ENCODE measurements at places on chromosomes 6 and 20. TPM values are rescaled to one million over a fixed set of nuclear protein-coding genes. Genes with fewer than 3 reads are reported as not detected.

GRCh38 chr20:16098890-16099639 lies 474.2 kb downstream of the KIF16B start:
- no peak for DNase-seq
- H3K4me3 ChIP-seq: no peak overlapping the region
- no peak overlapping the region for H3K27ac ChIP-seq

DNA sequence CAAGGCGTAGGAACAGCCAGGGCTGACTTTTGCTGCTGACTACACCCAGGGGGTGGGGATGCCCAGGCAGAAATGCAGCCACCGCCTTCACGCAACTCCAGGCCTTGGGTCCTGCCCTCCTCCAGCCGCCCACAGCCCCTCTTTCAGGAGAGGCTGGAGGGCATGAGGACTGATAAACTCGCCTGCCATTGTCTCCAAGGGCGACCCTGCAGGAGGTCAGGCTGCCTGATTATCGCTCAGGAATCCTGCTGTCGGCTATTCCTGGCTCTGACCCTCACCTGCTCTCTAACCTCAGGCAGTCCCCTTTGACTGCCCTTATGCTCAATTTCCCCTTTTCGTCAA lies 62.0 kb upstream of the HDDC2 start:
- no peaks in the 10 kb centered on the region for H3K27me3 ChIP-seq
- DNase-seq: no peak
- no peaks in the 10 kb centered on the region for H3K36me3 ChIP-seq
- H3K4me3 ChIP-seq: peak overlapping the region; percentile 59
- no peak overlapping the region for H3K27ac ChIP-seq

- DNase-seq: no peak
- H3K27ac ChIP-seq: no peak overlapping the region
- no peaks in the 10 kb centered on the region for H3K4me1 ChIP-seq
- H3K27me3 ChIP-seq: peaks cover 50% of the 10 kb centered on the region
- no peaks in the 10 kb centered on the region for H3K36me3 ChIP-seq
Observed at GRCh38 chr6:39839445-39839844, 47.3 kb downstream of the DAAM2 start.

DNA sequence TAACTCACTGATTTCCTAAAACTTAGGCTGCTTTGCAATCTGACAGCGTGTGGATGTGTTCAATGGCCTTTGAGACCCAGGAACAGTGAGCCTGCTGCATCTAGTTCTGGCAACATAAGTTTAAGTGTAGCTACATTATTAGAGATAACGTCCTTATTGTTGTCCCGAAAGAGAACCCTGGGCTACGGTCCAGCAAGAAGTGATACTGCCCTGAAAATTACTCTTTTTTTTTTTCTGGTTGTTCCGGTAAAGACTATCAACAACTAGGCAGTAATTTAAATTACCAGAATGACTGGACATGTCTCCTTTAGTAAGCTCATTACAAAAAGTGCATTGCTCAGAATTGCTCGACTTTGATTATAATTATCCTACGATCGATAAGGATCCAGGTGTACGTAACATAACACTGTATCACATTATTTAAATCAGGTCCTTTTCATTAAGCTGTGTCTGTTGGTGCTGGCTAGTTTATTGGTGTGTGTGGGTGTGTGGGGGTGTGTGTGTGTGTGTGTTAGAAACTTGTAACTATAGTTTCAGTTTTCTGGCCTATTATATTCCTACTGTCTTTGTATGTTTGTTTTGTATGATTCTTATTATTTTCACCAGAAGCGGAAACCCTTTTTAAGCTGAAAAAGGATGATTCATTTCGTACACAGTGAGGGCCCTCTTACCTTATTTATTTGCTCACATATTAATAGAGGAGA lies 3.0 kb downstream of the TSHZ2 start:
- DNase-seq: no peak
- no peak overlapping the region for H3K4me3 ChIP-seq
- no peaks in the 10 kb centered on the region for H3K4me1 ChIP-seq
- no peak overlapping the region for H3K27ac ChIP-seq
- H3K27me3 ChIP-seq: peaks cover 90% of the 10 kb centered on the region

GRCh38 chr6:37279366-37280134 lies 21.6 kb upstream of the TMEM217 start:
- no peaks in the 10 kb centered on the region for H3K27me3 ChIP-seq
- no peak for DNase-seq
- H3K27ac ChIP-seq: 0 out of 2 replicates have a peak overlapping the region, but pooled peaks have one; percentile 17

BPIFB1 gene
- total RNA-seq: not detected

DNA sequence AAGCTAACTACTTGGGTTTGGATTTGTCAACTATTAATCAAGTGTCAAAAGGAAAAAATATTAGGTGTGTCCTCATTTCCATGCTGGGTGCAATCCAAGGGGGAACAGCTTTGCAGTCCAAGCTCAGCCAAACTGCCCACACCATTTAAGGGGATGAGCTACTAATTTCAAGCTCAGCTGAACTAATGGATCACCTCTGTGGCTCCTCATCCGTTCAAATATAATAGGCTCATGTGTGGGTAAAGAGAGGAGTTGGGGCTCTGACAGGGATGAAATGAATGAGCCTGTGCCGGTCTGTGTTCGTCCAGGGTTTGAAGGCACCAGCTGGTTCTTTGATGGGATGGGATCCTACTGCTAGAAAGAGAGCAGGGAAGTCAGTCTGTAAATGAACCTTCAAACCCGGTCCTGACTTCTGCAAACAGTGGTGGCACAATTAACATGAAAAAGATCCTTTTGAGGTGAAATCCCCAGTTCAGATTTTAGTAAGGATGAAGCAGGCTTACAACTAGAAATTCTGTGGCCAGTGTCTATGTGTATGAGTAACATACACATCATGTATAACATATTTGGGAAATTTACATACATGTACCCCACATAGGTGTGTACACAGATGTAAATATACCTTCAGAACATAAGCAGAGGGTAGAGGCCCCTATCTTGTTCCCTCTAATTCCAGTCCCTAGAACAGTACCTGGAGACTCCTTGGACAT lies 41.9 kb downstream of the TTI1 start:
- no peaks in the 10 kb centered on the region for H3K36me3 ChIP-seq
- DNase-seq: no peak
- no peaks in the 10 kb centered on the region for H3K27me3 ChIP-seq
- H3K27ac ChIP-seq: no peak overlapping the region

- H3K4me1 ChIP-seq: no peaks in the 10 kb centered on the region
- H3K4me3 ChIP-seq: no peak overlapping the region
- H3K36me3 ChIP-seq: peaks cover 1% of the 10 kb centered on the region
- H3K27ac ChIP-seq: no peak overlapping the region
Observed at GRCh38 chr6:111552958-111553357, 52.7 kb downstream of the TRAF3IP2 start.

DNA sequence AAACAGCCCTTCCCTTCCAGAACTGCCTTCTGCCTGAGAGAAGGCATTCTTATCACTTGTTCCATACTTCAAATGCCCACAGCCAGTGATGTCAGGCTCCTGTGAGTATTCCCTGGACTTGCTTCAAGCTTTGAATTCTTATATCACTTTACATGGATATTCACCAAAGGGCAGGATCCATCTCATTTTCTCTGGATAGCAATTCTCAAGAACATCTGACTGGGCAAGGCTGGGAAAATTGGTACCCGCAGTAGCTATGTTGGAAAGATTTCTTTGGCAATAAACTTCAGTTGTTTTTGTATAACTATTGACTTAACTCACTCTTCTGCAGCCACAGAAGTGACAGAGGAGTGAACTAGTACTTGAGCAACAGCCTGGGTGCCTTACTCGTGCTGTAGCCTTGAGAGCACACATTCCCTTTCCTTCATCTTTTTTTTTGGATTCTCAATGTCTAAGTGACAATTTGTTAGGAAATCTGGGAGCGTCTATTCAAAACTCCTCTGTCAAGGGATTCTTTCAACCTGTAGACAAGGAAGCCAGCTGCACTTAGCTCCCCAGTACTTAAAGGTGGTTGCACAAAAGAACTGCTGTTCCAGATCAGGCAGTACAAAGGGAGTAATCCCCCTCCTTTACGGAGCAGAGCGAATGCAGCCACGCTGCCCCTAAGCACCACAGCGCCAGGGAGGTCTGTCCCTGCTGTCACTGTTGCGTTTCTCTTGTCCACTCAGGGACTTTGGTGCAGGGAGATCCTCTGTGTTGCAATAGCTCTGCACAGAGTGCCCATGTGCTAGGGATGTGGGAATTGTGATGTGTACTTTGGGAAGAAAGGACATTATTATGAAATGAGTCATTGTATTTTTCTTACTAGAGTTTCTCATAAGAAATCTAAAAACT lies 69.6 kb downstream of the JAG1 start:
- peaks cover 34% of the 10 kb centered on the region for H3K4me1 ChIP-seq
- H3K4me3 ChIP-seq: no peak overlapping the region
- peak overlapping the region; percentile 87 for H3K27ac ChIP-seq
- H3K36me3 ChIP-seq: no peaks in the 10 kb centered on the region
- no peaks in the 10 kb centered on the region for H3K27me3 ChIP-seq
- peak; percentile 63 for DNase-seq

GRCh38 chr6:117169064-117169665 lies 96.2 kb upstream of the VGLL2 start:
- DNase-seq: no peak
- H3K4me1 ChIP-seq: no peaks in the 10 kb centered on the region
- no peaks in the 10 kb centered on the region for H3K36me3 ChIP-seq
- no peak overlapping the region for H3K27ac ChIP-seq
- H3K4me3 ChIP-seq: no peak overlapping the region

GRM4 gene
- total RNA-seq: not detected

DNA sequence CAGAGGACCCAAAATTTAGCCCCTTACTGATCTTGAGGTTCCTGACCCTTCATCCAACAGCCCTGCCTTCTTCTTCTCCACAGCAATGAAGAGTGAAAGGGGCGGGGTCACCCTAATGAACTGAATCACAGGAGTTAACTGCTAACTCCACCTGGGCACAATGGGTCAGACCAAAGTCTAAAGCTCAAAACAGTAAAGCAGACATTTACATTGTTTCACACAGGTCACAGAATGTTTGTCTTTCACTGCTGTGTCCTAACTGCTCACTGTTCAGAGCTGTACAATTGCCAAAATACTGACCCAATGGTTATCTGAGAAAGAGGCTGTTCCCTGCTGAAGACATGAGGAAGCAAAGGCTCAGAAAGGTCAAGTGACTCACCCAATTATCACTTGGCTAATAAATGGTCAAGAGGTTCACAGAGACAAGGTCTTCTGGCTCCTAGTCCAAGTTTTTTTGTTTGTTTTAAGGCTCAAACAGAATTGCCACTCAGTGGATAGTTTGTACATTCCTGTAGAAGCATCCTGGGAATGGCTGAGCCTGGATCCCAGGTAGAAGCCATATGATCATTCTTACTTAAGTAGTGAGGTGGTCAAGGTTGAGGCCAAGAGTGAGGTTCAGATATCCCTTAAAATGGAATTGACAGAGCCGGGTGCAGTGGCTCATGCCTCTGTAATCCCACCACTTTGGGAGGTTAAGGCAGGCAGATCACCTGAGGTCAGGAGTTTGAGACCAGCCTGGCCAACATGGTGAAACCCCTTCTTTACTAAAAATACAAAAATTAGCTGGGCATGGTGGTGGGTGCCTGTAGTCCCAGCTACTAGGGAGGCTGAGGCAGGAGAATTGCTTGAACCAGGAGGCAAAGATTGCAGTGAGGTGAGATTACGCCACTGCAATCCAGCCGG lies 35.1 kb upstream of the FAM83C start:
- H3K27ac ChIP-seq: peak overlapping the region; percentile 58
- DNase-seq: no peak
- H3K36me3 ChIP-seq: no peaks in the 10 kb centered on the region

MACROD2 gene
- total RNA-seq: 8.5 TPM

DNA sequence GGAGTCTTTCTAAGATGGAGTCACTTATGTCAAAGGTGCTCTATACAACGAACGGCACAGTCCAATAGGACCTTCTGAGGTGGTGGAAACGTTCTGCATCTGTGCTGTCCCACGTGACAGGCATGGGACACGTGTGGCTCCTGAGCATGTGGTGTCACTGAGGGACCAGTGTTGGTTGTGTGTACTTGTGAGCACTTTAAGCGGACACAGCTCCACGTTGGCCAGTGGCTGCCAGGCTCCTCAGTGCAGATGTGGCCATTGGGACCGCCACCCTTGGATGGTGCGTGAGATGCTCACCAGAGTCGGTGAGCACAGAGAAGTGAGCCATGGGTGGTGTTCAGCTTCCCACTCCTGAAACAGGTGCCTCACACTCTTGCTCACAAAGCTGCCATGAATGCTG lies 110.0 kb downstream of the SYNDIG1 start:
- H3K27ac ChIP-seq: no peak overlapping the region
- no peaks in the 10 kb centered on the region for H3K4me1 ChIP-seq
- DNase-seq: no peak
- H3K4me3 ChIP-seq: no peak overlapping the region
- no peaks in the 10 kb centered on the region for H3K36me3 ChIP-seq

GRCh38 chr6:89984926-89985750 lies 90.9 kb downstream of the GJA10 start:
- no peak overlapping the region for H3K4me3 ChIP-seq
- H3K27ac ChIP-seq: no peak overlapping the region
- no peaks in the 10 kb centered on the region for H3K36me3 ChIP-seq
- H3K4me1 ChIP-seq: peaks cover 9% of the 10 kb centered on the region

ATP9A gene
- 22.4 TPM for total RNA-seq

- no peaks in the 10 kb centered on the region for H3K36me3 ChIP-seq
- peak overlapping the region; percentile 80 for H3K4me3 ChIP-seq
- no peak overlapping the region for H3K27ac ChIP-seq
- peaks cover 6% of the 10 kb centered on the region for H3K4me1 ChIP-seq
- no peak for DNase-seq
Observed at GRCh38 chr6:151493161-151493803, 535 bp upstream of the CCDC170 start.

- H3K27ac ChIP-seq: no peak overlapping the region
- no peaks in the 10 kb centered on the region for H3K36me3 ChIP-seq
Observed at GRCh38 chr20:12077875-12078274, 160.2 kb downstream of the BTBD3 start.

GRCh38 chr6:16398587-16398986 lies 160.2 kb downstream of the GMPR start:
- no peaks in the 10 kb centered on the region for H3K4me1 ChIP-seq
- H3K4me3 ChIP-seq: no peak overlapping the region
- no peak overlapping the region for H3K27ac ChIP-seq
- H3K27me3 ChIP-seq: no peaks in the 10 kb centered on the region

DNA sequence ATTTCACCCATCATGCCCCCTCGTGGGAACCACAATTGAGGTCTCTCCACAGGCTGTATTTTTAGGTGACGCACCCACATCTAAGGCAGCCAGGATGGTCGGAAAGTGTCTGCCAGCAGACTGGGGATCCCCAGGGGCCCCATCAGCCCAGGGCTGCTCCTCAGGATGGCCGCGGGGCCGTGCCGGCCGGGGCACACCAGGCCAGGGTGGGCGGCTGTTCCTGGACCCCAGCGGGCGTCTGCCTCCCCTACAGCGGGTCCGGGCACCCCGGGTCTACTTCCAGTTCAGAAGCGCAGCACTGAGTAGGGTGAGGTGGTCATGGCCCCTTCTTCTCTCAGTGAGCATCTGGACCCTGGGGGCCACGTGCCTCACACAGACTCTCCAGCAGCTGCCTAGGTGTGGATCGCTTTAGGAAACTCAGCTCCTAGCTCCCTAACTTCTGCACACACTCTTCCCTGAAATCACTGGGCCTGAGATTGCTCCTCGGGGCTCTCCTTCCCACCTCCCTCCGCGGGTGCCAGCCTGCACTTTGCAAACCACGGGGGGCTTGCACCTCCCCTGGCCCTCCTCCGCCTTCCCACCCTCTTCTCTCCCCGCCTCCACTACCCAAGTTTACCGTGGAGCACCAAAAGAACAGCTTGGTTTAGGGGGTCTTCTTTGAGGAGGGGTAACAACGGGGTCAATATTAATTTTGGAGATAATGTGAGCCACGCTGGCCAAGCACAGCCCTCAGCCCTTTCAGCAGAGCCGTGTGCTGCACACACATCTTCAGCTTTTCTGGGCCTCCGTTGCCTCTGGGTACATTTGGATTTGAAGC lies 14.2 kb upstream of the FOXC1 start:
- no peaks in the 10 kb centered on the region for H3K4me1 ChIP-seq
- no peak overlapping the region for H3K4me3 ChIP-seq
- no peaks in the 10 kb centered on the region for H3K27me3 ChIP-seq
- DNase-seq: no peak
- H3K36me3 ChIP-seq: no peaks in the 10 kb centered on the region

CFB gene
- total RNA-seq: 22.6 TPM

Data from PC-9 (cell line).